CD4-positive, CD25-positive, alpha-beta regulatory T cell (primary cell): ENCODE measurements at places on chromosomes 3 and 15. TPM values are rescaled to one million over a fixed set of nuclear protein-coding genes. Genes with fewer than 3 reads are reported as not detected.

GRCh38 chr15:101526442-101526841 is 36.9 kb upstream of the PCSK6 start:
- no peak for DNase-seq

DNA sequence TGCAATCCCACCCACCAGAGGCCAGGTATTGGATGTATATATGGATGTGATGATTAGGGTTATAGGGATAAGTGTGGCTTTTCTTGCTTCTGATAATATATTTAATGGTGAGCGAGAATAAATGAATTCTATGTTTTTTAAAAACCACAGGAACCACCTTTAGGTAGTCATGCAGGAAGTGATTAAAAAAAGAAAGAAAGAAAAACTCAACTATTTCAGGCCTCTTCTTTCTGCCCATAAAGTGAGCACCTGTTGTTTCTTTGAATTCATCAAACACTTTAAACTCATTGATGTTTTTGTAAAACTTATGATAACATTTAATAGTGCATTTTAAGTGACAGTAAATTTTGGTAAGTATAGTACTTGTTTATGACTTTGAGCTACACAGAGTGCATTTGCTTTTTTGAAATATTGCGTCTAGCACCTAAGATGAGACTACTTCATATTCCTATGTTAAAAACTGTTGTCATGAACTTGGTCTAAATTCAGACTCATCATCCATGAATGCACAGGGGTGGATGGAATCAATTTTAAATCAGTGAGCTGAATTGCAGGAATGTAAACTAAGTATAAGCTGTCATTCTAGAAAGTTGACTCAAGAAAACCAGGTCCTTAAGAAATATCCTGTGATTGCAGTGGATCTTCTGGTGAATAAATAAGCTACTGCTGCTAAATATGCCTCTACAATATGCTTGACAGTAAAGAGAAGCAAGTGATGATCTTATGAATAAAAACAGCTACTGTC is 764.4 kb upstream of the NECTIN3 start:
- no peak for DNase-seq

DNA sequence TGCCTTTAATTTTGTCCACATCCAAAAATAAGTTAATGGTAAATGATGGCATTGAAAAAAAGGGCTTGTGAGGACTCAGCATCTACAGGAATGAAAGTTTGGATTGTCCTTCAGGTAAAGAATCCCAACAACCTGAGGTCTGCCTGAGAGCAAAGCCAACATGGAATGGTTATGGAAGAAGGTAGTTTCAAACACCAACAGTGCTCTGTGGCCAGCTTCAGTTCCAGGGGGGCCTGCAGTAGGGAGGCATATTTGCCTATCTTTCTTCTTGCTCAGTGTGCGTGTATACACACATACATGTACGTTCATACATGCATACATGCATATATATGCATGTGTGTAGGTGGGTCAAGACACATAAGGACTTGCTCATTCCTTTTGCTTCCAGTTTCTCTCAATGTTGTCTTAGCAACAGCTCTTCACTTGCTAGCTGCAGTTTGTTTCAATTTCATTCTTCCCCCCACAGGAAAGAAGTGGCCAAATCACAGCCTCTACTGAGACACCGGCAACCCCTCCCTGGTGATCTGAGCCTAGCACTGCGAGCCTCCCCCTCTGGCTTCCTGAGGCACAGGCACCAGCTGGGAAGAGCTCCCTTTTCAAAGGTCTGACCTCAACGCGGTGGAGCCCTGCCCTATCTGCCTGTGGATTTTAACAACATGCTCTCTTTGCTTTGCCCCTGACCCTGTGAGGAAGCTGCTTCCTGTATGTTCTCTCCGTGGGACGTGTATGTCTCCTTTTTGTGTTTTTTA is 146.2 kb downstream of the KLF13 start:
- no peak for DNase-seq

DNA sequence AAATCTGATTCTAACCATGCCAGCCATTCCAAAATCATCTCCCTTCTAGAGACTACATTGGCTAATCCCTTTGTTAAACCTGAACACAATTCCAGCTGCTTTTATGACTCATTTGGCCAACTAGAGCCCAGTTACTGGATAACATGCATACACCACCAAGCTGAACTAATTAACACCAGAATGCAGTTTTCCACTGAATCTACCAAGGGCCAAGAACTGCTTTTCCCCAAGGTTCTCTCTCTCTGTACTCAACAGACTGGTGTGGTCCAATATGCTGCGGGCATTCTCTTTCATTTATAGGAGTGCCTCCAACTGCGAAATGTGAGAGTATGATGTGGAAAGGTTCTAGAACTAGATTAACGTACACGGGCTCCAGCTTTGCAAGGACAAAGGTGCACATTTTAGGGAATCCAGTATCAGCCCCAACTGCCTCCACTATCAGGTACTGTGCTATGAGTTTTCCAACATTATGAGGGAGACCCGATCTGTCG is 1.5 kb downstream of the CHSY1 start:
- DNase-seq = no peak

DNA sequence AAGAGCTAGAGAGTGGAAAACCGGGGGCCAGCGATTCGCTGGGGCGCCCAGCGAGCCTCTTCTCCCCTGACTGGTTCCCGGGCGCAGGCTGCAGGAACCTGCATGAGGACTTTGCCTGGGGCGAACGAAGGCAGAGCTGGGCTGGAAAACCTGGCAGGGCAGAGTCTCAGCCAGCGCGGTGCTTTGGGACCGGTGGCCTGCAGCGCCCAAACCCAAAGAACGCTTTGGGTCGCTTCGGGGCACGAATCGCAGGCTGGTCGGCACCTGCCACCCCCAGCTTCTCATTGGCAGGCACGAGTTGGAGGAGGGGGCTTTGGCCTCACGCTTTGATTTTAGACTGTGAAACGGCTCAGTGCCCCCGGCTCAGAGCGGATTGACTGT is 3.0 kb downstream of the ONECUT1 start:
- no peak for DNase-seq

DNA sequence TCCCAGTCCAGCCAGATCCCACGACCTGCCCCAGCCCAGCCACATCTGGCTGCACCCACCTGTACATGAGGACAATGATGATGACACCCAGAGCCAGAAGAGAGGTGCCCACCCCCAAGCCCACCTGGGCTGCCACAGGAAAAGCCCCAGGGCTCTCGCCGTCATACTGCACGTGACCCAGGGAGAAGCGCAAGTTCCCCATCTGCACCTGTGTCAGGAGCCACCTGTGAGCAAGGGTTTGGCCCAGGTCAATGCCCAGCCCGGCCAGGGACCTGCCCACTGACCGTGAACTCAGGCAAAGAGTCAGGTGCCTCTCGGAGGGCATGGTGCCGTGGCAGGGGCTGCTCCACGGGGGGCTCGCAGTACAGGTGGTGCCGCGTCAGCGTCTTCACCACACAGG is 16.3 kb downstream of the PLXNB1 start:
- no peak for DNase-seq

GRCh38 chr3:188362405-188362831 is 208.5 kb downstream of the LPP start:
- no peak for DNase-seq

DNA sequence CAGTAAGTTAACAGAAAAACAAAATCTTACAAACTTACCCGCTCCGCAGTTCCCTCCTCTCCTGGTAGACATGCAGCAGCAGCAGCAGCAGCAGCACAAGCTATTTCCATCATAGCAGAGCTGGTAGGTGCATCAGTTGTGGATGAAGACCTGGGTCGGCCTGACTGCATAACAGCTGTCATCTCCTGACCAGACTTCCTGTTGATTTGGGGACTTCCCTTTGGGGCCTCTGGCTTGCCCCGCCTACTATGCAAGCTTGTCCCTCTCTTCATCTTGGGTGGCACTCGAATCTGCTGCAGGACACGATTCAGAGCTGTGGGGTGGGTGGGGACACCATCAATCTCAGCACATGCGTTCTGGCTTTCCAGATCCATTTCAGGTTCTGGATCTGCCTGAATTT is 65.7 kb downstream of the TMCC1 start:
- DNase-seq = peak; percentile 82

- DNase-seq = no peak
Observed at GRCh38 chr3:58164199-58164879, 46.4 kb downstream of the DNASE1L3 start.

- no peak for DNase-seq
Observed at GRCh38 chr3:196203846-196204245, 7.4 kb downstream of the ZDHHC19 start.

- DNase-seq = no peak
Observed at GRCh38 chr3:69882560-69882959, 117.0 kb upstream of the SAMMSON start.

- DNase-seq = no peak
Observed at GRCh38 chr3:72155391-72156064, 370.6 kb upstream of the PROK2 start.

DNA sequence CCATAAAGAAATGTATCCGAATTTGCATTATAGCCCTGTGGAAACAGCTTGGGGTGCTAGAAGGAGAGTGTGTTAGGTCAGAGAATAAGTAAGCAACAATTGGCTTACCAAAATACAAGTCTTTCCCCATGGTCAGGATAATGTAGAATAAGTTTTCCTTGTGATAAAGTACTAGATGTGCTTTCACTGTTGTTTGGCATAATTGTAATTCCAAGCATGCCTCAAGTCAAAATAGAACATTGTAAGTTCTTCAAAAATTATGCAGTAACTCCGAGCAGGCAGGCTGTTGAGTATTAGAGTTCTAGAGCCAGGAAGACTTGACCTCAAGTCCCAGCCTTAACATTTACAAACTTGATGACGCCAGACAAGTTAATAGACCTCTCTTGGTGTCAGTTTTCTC is 242.0 kb downstream of the TUSC7 start:
- no peak for DNase-seq

Gene SLCO2A1
- not detected for polyA plus RNA-seq

Gene DUOXA1
- not detected for polyA plus RNA-seq

Gene CCNB2
- polyA plus RNA-seq = 5.0 TPM

Gene MUC20
- not detected for polyA plus RNA-seq

Gene GP5
- 0.41 TPM for polyA plus RNA-seq

Gene STAC
- 0.76 TPM for polyA plus RNA-seq

Gene EPHA3
- not detected for polyA plus RNA-seq

Gene FBXO40
- 0.24 TPM for polyA plus RNA-seq
